ENCODE measurements at places on chromosomes 2 and 18. TPM values are rescaled to one million over a fixed set of nuclear protein-coding genes. Genes with fewer than 3 reads are reported as not detected.

The ABCA12 gene
- polyA plus RNA-seq = not detected

The LYPD1 gene
- not detected for polyA plus RNA-seq

The RBM45 gene
- 8.3 TPM for polyA plus RNA-seq

The CRYBA2 gene
- polyA plus RNA-seq = not detected

The ZAP70 gene
- 4.6 TPM for polyA plus RNA-seq

The PTPRM gene
- polyA plus RNA-seq = 0.61 TPM

The ZSWIM2 gene
- polyA plus RNA-seq = not detected

The ABCB11 gene
- polyA plus RNA-seq = not detected

The CYP1B1 gene
- 0.20 TPM for polyA plus RNA-seq

The IL36RN gene
- not detected for polyA plus RNA-seq

The DSEL gene
- not detected for polyA plus RNA-seq

The RUFY4 gene
- polyA plus RNA-seq = 0.25 TPM

The ARHGAP15 gene
- polyA plus RNA-seq = 190 TPM

The ABHD1 gene
- 0.35 TPM for polyA plus RNA-seq

The TUBA4B gene
- not detected for polyA plus RNA-seq

The PCARE gene
- polyA plus RNA-seq = not detected

The CD8B2 gene
- not detected for polyA plus RNA-seq

The KIAA2012 gene
- not detected for polyA plus RNA-seq

The COBLL1 gene
- polyA plus RNA-seq = 114 TPM

The ZNF385B gene
- polyA plus RNA-seq = not detected

The DSC2 gene
- not detected for polyA plus RNA-seq

The ACOXL gene
- not detected for polyA plus RNA-seq

The KATNAL2 gene
- polyA plus RNA-seq = 0.59 TPM

The LNPK gene
- 10.4 TPM for polyA plus RNA-seq

The MEP1B gene
- polyA plus RNA-seq = 0.35 TPM

The GGCX gene
- 16.1 TPM for polyA plus RNA-seq

The SLC9A2 gene
- polyA plus RNA-seq = not detected

The AMER3 gene
- not detected for polyA plus RNA-seq

The PFN4 gene
- not detected for polyA plus RNA-seq

The PARD3B gene
- 0.04 TPM for polyA plus RNA-seq

The SNX17 gene
- 219 TPM for polyA plus RNA-seq

The EGR4 gene
- 0.26 TPM for polyA plus RNA-seq

The FBXO41 gene
- 3.8 TPM for polyA plus RNA-seq

The POTEF gene
- polyA plus RNA-seq = not detected

The NR4A2 gene
- 22.7 TPM for polyA plus RNA-seq
